ENCODE measurements at places on chromosomes 6 and 20. TPM values are rescaled to one million over a fixed set of nuclear protein-coding genes. Genes with fewer than 3 reads are reported as not detected.

DNA sequence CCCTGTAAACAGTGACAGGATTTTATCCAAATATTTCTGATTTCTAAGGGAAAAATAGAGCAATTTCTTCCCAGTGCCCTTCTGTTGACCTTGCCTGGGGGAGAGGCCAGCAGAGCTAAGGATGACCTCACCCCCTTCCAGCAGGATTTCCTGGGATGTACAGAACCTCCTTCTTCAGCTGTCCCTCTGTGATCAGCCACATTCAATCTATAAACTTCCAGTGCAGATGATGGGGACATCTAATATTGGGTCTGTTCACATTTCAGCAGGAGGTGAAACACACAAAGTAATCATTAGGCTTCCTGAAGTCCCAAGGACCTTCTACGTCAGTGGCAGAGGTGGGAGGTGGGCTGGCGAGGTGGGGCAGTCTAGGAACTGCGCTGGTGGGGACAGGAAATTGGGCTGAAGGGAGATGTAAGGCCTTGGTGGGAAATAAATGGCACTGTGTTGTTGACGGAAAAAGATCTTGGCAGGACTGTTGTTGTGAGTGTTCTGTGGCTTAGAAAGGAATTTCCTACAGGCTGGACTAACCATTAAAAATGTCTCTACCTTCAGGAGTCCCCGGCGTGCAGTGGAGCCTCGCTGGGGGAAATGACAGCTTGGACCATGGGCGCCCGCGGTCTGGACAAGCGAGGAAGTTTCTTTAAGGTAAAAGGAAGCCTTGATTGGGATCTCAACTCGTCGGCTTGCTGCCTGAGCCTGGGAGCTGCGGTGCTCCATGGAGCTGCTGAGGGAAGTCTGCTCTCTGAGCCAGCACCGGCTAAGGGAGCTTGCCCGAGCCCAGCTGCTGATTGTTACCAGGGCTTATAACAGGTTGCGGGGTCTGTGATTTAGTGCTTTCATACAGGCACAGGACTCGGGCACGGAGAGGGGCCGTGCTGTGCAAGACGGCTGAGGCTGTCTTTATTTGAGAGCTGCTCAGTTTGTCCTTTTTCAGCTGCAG, 127.9 kb upstream of the NAA20 start:
- DNase-seq, result no peak

DNA sequence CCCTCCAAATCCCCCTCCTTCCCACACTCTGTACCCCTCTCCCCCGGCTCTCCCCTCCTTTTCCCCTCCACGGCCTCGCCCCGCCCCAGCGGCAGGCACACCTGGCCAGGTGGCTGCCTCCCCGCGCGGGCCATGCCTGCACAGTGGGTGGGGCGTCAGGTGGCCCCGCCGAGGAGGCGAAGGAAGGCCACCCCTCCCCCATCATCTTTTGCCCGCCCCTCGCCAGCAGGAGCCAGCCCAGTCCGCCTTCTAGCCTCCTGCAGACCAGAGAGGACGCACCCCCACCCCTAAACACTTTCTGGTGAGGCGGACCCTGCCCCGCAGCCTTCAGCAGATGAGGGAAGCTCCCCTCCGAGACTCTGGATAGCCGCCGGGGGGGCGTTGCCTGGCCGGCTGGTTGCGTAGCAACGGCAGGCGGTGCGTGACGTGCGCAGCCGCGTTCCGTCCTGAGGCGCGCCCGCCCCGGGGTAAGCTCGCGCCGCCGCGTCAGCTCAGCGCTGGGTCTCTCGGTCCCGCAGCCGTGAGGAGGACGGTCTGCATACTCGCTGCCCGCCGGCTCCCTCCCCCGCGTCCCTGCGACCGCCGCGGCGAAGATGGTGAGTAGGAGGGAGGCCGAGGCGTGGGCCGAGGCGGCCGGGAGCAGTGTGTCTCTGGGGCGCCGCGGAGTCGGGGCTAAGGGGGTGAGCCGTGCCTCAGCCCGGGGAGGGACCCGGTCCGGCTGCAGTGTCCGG, at the start of gene DSTN:
Gene DSTN (plus strand): TSS at position 460 of the 731 bp plus-strand sequence. CDS start 134 bp downstream, at position 594.
- peak; percentile 86 for DNase-seq

DNA sequence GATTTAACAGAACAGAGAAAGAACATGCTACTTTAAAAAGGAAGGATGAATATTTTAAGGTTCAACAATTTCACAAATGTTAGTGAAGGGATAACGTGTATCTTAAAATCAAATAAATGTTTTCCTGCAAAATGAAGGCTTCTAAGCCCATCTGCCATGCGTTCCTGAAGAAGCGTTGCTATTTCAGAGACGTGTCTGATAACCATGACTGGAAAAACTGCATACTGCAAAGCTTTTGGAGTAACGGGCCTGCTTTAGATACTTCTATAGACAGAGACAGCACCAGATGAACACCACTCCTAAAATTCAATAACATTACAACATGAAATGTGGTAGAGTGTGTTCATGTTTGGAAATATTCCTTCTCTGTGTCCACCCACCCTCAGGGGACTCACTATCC, 126.0 kb downstream of the WDR27 start:
- no peak for DNase-seq

DNA sequence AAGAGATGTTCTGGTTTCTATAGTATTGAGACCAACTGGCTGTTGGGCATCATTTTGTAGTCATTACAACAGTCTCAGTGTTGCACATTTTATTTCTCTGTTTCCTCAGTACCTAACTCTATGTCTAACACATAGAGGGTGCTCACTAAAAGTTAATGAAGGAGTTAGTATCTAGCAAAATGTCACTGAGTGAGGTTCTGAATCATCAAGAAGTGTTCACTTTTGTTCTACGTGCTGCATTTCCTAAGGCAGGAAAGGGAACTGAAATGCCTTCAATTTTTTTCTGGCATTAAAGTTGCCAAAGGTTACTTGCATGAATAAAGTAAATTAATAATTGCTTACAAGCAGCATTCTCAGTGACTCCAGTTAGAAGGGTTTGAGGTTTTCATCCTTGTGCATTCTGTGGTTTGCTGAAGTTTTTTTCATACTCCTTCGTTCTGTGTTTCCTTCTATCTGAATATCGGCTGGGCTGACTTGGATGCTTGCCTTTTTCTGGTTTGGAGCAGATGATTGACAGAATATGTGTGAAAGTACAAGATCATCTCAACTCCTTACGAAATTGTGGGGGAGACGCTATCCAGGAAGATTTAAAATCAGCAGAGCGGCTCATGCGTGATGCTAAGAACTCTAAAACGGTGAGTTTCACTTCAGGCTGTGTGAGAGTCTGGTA, 114.5 kb upstream of the SCGN start:
- DNase-seq, result no peak

- peak; percentile 30 for DNase-seq
Observed at GRCh38 chr6:12911427-12911826, 194.9 kb downstream of the PHACTR1 start.

GRCh38 chr6:115882174-115882573, 178.5 kb downstream of the FRK start:
- DNase-seq, result no peak

DNA sequence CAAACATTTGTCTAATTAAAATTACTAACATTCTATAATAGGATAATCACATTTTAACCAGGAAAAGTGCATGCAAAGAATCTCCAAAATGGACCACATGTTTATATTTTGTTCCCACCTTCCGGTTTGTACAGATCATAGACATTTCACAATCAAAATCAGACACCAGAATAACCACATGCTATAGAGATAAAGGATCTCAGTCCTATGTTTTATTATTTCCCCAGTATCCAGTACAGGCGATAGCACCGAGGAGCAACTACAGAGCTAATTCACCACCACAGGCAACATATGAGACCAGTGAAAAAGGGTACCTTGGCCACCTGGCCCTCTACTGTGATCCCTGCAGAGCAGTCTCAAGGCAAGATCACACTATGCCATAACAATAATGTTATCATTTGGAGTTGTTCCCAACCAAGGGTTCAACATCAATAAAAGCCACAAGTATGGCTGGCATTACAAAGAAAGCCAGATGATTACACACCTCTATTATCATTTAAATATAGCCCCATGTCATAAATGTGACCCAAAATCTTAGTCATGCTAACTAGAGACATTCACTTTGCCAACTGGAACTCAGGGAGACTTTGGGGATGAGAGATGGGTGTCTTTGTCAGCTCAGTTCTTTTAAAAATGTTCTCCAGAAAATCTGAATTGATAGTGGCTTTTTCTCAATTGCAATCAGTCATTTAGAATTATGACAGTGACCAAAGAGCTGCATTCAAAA, 46.7 kb downstream of the RALGAPA2 start:
- no peak for DNase-seq

GRCh38 chr20:5290596-5290995, 26.2 kb downstream of the PROKR2 start:
- DNase-seq, result no peak

DNA sequence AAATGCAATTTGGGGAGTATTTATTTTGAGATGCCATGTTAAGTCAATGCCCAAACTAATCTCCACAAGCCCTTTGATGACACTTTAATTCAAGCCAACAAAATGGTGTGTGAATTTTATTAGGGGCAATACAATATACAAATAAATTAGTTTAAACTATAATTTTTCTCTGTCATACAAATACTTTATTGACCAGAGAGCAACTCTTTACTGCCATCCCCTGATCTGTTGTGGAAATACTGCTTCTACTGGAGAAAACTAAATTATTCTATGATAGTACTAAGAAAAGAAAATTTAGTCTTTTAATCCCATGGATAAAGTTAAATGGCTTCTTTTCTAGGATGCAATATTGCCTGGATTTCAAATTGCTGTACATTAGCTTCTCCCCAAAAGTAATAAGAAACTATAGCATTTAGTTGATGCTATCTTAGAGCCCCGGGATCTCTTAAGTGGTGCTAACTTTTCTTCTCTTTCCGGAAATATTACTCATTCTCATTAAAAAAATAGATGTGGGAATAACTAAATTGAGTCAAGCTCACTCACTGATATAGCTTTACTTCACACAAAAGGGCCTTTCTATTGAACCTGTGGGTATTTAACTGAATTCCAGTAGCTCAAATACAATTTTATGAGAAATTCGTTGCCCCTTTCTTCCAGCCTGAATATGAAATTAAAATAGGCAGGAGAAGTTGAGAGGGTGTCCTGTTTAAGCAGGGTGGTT, 49.2 kb downstream of the SMPDL3A start:
- no peak for DNase-seq

GRCh38 chr6:22664968-22665367, 95.6 kb downstream of the HDGFL1 start:
- DNase-seq, result no peak

The DNAH8 gene
- total RNA-seq, result not detected

The XKR7 gene
- not detected for total RNA-seq

The VWA7 gene
- 4.7 TPM for total RNA-seq

The ZSCAN23 gene
- total RNA-seq, result 0.36 TPM

The BPIFB2 gene
- not detected for total RNA-seq

The RGS17 gene
- total RNA-seq, result 0.55 TPM

The HLA-DQB1 gene
- total RNA-seq, result 24.8 TPM
